NB4 (cell line): ENCODE measurements at places on chromosomes 3 and 15.

GRCh38 chr3:62370858-62371719, 2.3 kb downstream of the FEZF2 start:
- no peak for DNase-seq

- DNase-seq, result peak; percentile 95
Measured at GRCh38 chr15:40569129-40569953, at the start of gene RPUSD2. TSS of gene RPUSD2 (plus strand) at chr15:40569299. CDS start at chr15:40569338, 39 bp downstream.

- DNase-seq, result no peak
Measured at GRCh38 chr3:177629276-177629675, 432.0 kb upstream of the TBL1XR1 start.

DNA sequence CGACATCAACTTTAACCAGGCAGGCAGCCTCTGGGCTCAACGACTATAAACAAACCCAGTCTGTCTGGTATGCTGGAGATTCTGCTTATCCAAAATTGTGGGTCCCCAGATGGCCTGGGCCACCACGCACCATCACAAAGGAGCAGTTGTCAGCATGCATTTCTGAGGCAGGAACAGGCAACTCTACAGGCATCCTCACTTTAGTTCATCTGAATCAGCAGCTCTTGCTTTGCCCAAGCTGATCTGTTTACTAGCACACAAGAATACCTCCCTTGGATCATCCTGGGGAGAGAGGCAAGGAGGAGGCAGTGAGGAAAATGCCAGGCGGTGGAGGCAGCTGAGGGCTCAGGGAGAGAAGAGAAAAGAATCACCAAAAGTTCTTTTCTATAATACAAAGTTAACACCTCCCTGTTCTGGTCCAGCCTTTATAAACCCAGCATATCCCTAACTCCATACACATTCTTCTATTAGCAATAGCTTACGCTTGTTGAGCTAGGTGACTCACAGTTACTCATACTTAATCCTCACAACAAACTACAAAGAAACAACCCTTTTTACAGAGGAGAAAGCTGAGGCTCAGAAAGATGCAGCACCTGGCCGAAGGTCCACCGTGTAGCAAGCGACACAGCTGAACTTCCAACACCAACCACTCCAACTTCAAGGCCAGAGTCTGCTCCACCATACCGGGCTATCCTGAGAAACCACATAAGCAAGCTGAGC, 33.6 kb downstream of the ZDHHC3 start:
- DNase-seq, result no peak

- DNase-seq, result no peak
Measured at GRCh38 chr3:158842976-158843375, 41.1 kb downstream of the MFSD1 start.

GRCh38 chr3:98130421-98130820, at the start of gene OR5H1:
TSS of gene OR5H1 (plus strand) at chr3:98130721. CDS start at chr3:98132698, 1,977 bp downstream.
- no peak for DNase-seq
